ENCODE measurements at places on chromosomes 16 and 17.

DNA sequence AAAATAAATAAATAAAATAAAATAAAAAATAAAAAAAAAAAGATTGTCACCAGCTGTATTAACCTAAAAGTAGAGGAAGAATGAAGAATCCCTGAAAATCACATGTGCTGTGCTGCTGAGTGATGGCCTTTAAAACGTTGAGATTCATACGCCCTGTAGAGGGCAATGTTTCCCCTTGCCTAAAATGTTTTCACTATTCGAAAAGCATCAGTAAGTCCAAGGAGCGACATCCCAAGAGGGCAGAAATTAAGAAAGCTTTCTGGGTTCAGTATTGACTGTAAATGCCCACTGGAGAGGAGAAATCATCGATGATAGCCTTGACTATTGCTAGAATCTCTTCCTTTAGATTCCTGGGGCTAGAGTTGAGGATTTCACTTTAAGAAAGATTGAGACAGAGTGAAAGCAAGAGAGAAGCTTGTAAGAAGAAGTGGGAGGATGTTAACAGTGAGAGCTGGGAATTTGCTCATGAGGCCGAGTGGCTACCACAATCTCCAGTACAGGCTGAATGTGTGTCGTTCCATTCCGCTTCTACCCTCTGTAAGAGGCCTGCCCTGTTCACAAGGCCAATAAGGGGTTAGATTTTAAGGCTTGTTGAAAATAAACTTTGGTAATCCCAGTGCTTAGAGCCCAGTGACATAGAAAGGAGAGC, 170.8 kb upstream of the FAM20A start:
- DNase-seq = peak; percentile 13

GRCh38 chr17:12406623-12407215, 259.0 kb upstream of the MYOCD start:
- no peak for DNase-seq

DNA sequence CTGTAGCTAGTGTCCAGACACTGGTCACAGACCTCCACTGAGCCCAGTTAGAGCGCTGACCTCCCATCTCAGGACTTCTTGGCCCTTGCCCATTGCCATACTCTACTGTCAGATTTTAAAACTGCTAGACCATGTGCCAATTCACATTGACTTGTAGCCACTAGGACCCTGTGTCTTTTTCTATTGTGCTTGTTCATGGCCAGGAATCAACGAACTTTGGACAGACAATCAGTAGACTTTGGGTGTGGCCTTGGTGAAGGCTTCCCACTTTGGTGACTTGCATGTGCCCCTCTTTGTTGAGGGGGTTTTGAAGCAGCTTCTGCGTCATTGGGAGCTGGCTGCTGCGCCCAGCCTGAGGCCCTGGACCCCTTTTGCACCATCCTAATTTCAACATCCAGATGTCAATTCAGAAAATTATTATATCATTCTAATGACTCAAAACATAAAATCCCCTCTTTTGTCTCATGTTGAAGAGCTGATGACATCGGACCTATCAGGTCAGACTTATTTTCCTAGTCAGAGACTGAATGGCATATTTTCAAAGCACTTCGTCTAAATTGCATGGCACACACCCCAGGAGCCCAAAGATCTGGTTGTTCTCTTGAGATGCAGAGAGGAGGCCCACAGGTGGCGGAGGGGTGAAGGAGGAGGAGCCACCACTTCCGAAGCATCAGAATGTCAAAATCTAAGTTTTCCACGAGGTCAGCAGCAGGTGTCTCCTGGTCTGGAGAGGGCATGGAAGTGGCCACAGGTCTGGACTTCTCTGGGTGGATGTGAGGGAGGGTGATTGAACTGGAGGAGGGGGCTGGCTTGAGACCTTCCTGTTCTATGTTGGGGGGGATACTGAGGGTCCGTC, 93.4 kb upstream of the CBX4 start:
- no peak for DNase-seq

- peak; percentile 31 for DNase-seq
These were observed 840 bp upstream of the CD300LB start for GRCh38 chr17:74532115-74532514.

DNA sequence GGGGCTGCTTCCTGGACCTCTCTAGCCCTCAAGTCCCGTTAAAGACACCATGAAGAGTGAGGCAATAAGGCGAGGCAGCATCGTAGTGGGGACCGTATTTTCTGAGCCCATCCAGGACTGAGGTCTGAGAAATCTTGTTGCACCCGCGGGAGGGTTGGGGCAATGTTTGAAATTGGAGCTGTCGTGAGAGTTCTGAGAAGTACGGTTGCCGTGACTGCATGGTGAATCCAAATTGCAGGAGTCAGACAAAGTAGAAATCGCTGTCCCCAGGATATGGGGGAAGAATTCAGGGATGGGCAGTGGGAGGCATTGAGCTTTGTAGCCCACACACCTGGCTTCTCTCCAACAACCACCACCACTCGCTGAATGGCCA, 42.0 kb upstream of the RPL38 start:
- no peak for DNase-seq

DNA sequence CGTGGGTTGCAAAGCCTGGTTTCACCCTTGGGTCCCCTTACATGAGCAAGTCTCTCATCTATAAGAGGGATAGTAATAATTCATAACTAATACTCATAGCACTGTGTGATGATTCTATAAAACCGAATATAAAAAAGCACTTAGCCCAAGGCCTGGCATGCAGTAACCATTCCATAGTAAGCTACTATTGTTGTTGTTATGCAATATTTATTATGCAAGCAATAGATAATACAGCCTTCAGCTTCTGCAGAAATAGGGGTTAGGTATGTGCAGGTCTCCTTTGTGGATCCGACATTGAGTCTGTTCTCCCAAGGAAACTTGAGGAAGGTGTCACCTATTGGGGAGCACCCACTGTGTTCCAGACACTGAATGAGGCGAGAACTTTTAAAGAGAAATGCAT, 401.1 kb downstream of the UTP18 start:
- no peak for DNase-seq

DNA sequence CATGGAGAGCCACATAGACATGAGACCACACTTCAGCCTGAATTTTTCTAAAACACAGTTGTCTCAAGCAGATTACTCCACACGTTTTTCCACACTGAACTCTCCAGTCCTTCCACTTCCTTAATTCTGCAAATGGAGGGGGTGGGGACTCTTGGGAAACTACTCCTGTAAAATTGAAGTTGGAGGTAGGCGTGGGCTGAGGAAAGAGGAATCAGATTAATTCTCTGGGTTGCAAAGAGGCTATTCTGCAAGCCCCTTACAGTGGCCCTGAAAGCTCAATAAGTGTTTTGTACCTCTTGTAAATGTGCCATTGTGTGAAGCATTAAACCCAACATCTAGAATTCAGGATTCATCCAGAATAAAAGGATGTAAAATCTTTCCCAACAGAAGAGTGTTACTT, 9.6 kb downstream of the MARVELD3 start:
- no peak for DNase-seq

- no peak for DNase-seq
These were observed 28.2 kb downstream of the ZFHX3 start for GRCh38 chr16:73019457-73020362.

DNA sequence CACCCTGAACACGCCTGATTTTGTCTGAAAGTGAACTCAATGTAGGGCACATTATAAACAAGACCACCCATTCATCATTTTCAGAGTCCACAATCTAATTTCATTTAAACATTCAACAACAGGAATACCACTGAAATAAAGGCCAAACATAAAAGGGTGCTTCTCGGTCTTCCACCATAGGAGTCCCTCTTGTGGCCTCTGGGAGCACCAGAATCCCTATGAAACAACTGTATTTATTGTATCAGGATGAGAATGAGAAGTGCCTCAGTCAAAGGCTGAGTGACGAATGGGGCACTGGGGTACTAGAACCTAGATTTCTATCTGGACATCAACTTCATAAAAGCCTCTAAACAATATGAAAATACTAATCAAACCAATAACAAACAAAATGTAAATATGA, 40.4 kb downstream of the NXPH3 start:
- no peak for DNase-seq

Measured in NCI-H526 treated with DMSO at 0.1 percent for 48 hours (cell line).